GM23248 (cell line): ENCODE measurements at places on chromosomes 6 and 20. TPM values are rescaled to one million over a fixed set of nuclear protein-coding genes. Genes with fewer than 3 reads are reported as not detected.

GRCh38 chr6:39530201-39530759, 194.9 kb downstream of the KIF6 start:
- DNase-seq: peak; percentile 84

The MAFB gene
- 1.8 and 1.9 TPM in 2 replicates for total RNA-seq

- H3K4me3 ChIP-seq: peak overlapping the region; percentile 82
- no peaks in the 10 kb centered on the region for H3K36me3 ChIP-seq
- peak; percentile 41 for DNase-seq
- H3K27ac ChIP-seq: 0 out of 2 replicates have a peak overlapping the region, but pooled peaks have one; percentile 89
- H3K27me3 ChIP-seq: no peaks in the 10 kb centered on the region
Observed at GRCh38 chr6:11096109-11096508, 2.5 kb downstream of the SMIM13 start.

The MUC22 gene
- not detected in 2 replicates for total RNA-seq
